Stromal cell of bone marrow (primary cell): ENCODE measurements at places on chromosomes 2 and 18.

DNA sequence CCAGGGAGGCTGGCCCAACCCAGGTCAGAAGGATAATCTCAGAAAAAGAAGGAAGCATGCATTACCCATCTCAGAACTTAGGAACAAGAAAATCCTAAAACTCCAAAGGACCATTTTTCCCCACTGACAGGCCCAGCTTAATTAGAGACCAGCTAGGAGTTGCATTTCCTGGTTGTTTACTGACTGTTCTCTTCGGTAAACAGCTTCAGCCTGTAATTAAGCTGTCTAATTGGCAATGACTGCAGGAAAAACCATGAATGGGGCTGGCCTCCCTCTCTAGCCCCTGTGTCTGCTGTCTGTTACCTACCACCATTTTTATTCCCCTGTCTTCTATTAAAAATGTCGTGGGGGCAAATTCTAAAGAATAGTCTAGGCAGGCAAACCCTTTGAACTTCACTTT is 146.5 kb downstream of the AGAP1 start:
- DNase-seq: no peak

- peak; percentile 16 for DNase-seq
Observed at GRCh38 chr2:233501198-233502076, 65.1 kb downstream of the USP40 start.

- DNase-seq: no peak
Observed at GRCh38 chr2:187986390-187987105, 305.1 kb upstream of the GULP1 start.

DNA sequence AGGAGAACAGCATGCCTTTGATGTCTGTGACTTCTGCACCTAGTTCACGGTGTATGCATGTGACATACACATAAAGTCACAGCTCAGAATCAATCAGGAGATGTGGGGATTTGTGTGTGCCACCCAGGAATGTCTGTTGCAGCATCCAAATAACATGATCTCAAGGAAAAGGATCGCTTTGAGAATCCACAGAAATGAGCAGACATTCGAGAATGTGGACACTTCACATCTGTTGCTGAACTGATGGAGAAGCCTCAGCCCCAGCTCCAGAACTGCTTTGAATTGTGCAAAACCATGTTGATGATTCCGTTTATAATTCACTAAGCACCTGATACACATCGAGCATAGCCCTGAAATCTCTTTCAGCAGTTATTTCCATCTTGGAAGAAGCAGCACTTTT is 208.6 kb downstream of the CMPK2 start:
- DNase-seq: no peak

GRCh38 chr2:60849187-60849586 is 32.2 kb upstream of the REL start:
- DNase-seq: no peak

DNA sequence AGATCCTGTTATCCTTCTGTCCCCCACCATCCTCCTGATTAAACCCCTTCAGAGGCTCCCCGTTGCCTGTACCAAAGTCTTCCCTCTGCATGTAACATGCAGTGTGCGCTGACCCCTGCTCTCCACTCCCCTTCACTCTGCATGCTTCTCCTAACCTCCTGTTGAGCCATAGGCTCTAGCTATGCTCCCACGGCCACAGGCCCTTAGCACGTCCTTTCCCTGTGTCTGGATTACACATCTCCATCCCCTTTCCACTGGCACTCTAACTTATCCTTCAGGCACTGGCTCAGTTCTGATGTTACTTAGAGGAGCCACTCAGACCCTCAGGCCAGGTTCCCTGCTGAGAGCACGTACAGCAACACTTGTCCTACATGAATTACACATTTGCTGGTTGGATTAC is 29.4 kb upstream of the EDAR start:
- no peak for DNase-seq

DNA sequence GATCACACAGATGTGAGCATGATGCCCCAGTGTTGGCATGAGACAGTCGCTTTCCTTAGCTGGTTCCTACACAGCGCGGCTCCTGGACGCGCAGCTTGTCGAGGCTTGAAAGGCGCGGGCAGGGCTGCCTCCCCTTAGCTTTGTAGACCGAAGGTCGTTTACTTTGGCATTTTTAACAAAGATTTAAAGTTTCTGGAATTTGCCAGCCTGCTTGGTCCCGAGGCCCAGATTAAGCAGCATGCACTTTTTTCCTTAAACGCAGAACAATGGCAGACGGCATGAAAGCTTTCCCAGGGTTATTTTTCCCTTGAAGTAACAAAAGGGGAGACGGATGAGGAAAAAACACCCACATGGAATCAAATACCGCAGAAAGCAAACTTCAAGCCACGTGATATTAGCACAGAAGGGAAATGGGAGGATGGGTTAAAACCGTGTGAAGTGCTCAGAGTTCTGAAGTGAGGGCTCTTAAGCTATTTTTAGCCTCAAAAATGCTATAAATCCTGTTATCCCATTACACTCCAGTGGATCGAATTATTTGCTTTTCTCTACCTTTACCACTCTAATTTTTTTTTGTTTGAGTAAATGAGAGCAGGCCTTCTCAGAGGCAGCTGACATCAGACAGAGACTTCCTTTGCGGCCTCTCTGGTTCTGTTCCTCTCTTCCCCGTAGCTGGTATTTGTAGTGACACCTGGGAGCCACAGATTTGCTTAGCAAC is 55.7 kb downstream of the NPAS2 start:
- DNase-seq: no peak

- no peak for DNase-seq
Observed at GRCh38 chr2:95300450-95300849, 3.3 kb downstream of the KCNIP3 start.

GRCh38 chr2:112993831-112994230 is 11.4 kb upstream of the IL36A start:
- DNase-seq: no peak

GRCh38 chr18:68925268-68925667 is 127.4 kb downstream of the CCDC102B start:
- no peak for DNase-seq

GRCh38 chr2:79200762-79201161 is 41.2 kb upstream of the REG3A start:
- no peak for DNase-seq

DNA sequence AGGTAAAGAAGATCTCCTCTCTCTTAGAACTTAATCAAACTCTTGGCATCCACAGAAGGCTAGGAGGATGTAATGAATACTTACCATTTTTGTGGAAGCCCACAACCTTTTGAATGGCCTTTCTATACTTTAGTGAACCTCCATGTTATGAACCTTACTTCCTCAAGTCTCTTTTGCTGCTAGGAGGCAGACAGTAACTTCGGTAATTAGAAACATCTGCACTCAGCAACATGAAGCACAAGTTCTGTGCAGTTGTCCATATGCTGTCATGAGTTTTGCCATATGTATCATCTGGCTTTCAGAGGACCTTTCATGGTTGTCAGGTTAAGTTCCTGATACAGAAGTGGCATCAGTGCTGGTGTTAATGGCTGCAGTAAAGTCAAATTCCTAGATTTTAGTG is 50.4 kb downstream of the PDK1 start:
- no peak for DNase-seq

DNA sequence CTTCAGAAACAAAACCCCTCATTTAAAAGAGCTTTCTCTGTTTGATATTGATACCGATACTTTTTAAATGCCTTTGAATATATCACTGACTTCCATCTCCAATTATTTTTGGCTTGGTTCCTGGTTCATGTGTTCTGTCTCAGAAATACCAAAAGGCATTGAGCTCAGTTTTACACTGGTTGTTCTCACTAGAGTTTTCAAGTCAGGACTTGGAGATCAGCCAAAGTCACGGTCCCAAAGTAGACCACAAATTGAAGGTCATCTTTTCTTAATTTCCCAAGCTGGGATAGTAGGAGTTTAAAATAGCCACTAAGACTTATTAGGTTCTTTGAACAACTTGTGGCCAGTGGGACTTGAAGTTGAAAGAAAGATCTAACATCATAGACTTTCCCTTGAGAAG is 24.2 kb downstream of the DHRS9 start:
- DNase-seq: no peak

DNA sequence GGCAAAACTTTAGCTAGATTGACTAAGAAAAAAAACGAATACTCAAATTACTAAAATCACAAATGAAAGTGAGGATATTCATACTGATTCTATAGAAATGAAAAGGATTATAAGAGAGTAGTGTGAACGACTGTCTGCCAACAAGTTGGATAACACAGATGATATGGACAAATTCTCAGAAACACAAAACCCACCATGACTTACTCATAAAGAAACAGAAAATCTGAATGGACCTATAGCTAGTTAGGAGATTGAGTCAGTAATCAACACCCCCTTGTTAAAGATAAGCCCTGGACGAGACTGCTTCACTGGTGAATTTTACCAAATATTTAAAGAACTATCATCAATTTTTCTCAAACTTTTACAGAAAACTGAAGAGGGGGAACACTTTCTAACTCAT is 108.8 kb upstream of the TMEM200C start:
- no peak for DNase-seq

DNA sequence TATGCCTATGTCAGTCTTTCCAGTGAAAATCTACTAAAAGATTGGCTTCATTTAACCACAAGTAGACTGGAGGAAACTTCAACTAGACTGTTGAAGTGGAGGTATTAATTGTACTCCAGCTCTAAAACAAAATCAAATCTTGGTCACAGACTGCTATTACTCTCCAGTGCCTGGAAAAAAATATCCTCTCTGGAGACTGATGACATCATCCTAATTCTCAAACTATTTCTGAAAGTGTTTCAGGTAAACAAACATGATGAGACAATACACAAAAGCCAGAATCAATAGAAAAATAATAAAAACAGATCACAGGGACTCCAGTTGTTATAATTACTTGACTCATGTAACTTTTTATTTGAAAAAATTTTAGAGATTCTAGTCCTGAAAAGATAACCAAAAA is 87.7 kb upstream of the MYO3B start:
- no peak for DNase-seq

DNA sequence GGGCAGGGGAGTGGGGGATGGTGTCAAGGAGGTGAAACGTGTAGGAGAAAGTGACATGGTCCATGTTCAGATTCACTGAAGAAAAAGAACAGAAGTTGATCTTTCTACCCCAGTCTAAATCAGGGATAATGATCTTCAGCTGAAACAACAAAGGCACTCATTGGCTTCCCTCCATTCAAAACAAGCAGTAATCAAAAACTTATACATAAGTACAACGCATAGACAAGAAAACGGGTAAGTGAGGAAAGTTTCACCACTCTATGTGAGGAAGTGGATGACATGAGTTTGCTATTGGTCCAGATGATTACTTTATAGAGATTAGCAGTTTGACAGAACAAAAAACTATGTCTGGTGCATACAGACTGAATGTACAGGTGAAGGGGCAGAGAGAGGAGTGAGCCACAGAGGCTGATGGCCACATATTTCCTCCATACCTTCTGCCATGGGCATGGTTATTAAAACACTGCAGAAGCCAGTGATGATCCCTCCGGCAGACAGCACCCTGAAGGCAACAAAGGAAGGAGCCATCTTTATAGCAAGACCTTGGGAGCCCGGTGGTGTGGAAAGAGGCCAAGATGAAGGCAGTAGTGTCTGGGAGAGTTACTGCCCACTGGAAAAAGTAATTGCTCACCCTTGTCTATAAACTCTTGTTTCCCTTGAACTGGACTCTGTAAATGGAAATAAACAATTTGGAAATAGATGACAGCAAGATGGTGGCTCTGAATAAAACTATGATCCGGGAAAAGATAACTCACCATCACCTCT is 57.7 kb downstream of the SLC25A12 start:
- DNase-seq: peak; percentile 23

GRCh38 chr2:36702781-36703180 is 6.3 kb downstream of the VIT start:
- DNase-seq: no peak

GRCh38 chr2:238846628-238847418 is 1.1 kb upstream of the TWIST2 start:
- no peak for DNase-seq

DNA sequence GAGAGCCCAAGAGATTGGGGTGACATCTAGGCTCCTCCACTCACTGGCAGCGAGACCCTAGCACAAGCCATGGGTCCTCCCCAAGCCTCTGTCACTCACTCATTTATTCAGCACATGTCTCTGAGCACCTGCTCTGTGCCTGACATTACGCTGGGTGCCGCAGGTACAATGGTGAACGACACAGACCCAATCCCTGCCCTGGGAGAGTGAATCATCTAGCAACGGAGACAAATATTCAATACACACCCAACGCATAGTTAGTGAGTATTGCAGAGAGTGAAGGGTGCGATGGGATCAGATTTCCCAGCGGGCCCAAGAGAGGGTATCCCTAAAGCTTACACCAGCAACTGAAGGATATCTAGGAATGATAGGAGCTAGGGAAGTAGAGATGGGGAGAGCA is 45.5 kb downstream of the ZFP36L2 start:
- no peak for DNase-seq

DNA sequence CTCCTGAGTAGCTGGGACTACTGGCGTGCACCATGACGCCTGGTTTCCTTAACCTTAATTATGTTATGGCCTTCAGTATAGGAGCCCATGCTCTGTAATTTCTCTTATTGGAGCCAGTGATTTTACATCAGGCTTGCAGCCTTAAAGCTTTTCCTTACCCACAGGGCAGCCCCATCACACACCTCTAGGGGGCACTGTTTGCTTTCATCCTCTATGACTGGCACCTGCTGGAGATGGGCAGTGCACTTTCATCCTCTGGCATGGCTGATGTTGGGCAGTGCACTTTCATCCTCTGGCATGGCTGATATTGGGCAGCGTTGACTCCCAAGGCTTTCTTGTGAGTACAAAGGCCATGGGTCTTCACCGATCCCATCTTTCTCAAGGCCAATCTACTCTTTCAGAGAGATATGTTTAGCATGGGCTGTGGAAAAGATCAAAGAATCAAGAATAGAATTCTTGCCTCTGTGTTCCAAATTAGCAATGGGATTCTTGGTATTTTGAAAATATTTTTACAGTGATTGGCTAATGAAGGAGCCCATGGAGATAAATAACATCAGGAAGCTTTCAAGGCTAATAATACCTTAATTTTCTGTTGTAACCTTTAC is 80.7 kb upstream of the MEX3C start:
- no peak for DNase-seq

GRCh38 chr2:232871835-232872736 is 2.0 kb downstream of the SNORC start:
- DNase-seq: no peak

GRCh38 chr2:112658301-112658700 is 12.6 kb downstream of the SLC20A1 start:
- DNase-seq: no peak

- DNase-seq: no peak
Observed at GRCh38 chr2:168086851-168087250, 160.5 kb downstream of the STK39 start.

GRCh38 chr2:221741496-221742211 is 169.6 kb upstream of the EPHA4 start:
- DNase-seq: no peak

- no peak for DNase-seq
Observed at GRCh38 chr2:71608034-71608433, 154.7 kb downstream of the DYSF start.
